Tracheal epithelial cell (primary cell): ENCODE measurements at places on chromosomes 2 and 18. TPM values are rescaled to one million over a fixed set of nuclear protein-coding genes. Genes with fewer than 3 reads are reported as not detected.

Gene ERBB4
- total RNA-seq = under 0.01 and 0.24 TPM in 2 replicates

Gene POTEI
- total RNA-seq = not detected in 2 replicates

Gene GCC2
- 10.4 and 10.8 TPM in 2 replicates for total RNA-seq

Gene OTOS
- total RNA-seq = not detected in 2 replicates

Gene CYBRD1
- 27.7 TPM in 2 replicates for total RNA-seq

Gene SP9
- not detected in 2 replicates for total RNA-seq

Gene GRP
- total RNA-seq = not detected in 2 replicates

Gene NOL4
- total RNA-seq = under 0.01 TPM in 1 of 2 replicates, not detected in the other

Gene LDLRAD4
- 0.24 TPM in 1 of 2 replicates, not detected in the other for total RNA-seq

Gene PSMG2
- total RNA-seq = 63.1 and 68.0 TPM in 2 replicates

Gene TMEM169
- 0.72 TPM in 1 of 2 replicates, not detected in the other for total RNA-seq

Gene FEV
- not detected in 2 replicates for total RNA-seq

Gene ECEL1
- total RNA-seq = not detected in 2 replicates

Gene G6PC2
- not detected in 2 replicates for total RNA-seq

Gene ACYP2
- total RNA-seq = 19.5 and 20.7 TPM in 2 replicates

Gene SLC35G4
- total RNA-seq = not detected in 2 replicates

Gene NDUFB3
- 54.2 and 66.3 TPM in 2 replicates for total RNA-seq
